Cortex of kidney (tissue), 1 donor: ENCODE measurements at places on chromosomes 5 and 9.

GRCh38 chr9:87479801-87480201 lies 17.9 kb upstream of the DAPK1 start:
- no peak for DNase-seq

DNA sequence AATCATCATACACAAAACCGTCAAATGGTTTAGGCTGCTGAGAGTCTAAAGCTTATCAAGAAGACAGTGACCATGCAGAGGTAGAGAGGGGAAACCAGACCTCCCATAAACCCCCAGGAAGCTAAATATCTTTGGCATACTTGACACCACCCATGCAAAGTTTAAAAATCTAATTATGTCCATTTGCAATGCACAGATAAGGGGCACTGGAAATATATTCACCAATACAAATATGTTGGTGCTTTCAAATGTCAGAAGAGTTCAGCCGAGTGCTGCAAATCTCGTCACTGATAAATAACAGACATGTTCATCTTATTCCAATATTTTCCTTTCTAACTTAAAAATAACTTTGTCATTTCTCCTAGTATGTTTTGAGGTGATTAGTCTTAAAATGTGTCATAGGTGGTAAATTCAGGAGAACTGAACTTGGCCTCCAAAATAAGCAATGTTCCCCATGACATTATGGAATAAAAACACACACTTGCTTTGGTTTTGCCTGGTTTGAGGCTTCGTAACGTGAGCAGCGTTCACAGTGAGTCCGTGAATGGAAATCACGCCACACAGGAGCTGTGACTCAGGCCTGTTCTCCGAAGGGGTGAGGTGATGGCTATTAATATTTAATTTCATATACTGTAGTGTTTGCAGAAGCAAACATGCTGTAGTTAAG lies 182.2 kb downstream of the AOPEP start:
- DNase-seq = no peak

DNA sequence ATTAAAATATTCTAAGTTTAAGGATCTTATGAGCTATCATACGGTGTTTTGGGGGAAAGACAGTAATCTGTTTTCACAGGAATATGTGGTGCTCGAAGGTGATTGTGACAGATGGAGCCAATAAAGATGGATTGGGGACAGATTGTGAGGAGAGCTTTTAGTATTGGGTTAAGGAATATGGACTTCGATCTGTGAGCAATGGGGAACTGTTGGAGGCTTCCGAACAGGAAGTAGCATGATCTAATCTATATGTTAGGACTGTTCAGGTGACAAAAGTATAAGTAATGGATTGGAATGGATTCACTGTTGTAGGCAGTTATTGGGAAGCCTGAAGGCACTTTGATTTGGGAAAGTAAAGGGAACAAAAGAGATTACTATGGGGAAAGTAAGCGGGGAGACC lies 7.4 kb upstream of the ELL2 start:
- no peak for DNase-seq

DNA sequence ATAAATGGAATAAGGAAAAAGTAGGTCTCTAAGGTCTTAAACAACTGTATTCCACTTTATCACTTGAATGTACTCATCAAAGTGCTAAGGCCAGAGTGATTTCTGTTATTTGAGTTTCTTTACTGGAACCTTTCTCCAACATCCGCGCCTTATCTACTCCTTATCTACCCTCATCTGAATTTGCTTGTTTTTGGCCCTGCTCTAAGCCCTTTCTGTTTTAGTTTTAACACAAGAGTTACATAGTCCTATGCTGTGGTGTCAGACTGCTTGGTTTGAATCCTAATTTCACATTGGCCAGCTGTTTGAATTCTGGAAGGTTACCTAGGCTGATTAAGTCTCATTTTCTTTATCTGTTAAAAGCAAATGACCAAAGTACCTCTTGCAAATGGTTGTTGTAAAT lies 128.3 kb downstream of the PCSK5 start:
- no peak for DNase-seq

DNA sequence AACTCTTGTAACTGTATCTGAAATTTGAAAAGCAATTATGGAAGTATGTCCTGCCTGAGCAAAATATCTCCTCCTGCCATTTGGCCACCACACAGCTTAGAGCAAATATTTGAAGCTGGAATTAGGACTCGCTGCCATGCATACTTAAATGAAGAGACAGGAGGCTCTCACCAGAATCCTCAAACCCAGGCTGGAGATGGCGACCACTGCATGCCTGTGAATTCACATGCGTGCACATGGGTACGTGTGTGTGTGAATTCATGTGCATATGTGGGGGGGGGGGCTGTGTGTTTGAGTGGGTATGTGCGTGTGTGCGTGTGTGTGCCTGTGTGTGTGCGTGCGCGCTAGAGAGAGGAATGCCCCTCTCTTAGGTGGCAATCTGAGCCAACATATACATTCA lies 84.1 kb upstream of the IRX1 start:
- no peak for DNase-seq

GRCh38 chr9:114478459-114478858 lies 26.8 kb downstream of the WHRN start:
- no peak for DNase-seq

- DNase-seq = no peak
These were observed 23.9 kb upstream of the SAP30L start for GRCh38 chr5:154421868-154422267.
